ENCODE measurements at places on chromosomes 1 and 21. TPM values are rescaled to one million over a fixed set of nuclear protein-coding genes. Genes with fewer than 3 reads are reported as not detected.

GRCh38 chr21:23130308-23130707 lies 2132.1 kb downstream of the NCAM2 start:
- H3K27ac ChIP-seq: no peak overlapping the region
- no peaks in the 10 kb centered on the region for H3K36me3 ChIP-seq
- no peak overlapping the region for H3K4me3 ChIP-seq
- H3K27me3 ChIP-seq: no peaks in the 10 kb centered on the region
- no peaks in the 10 kb centered on the region for H3K4me1 ChIP-seq

GRCh38 chr1:58833166-58833565 lies 49.3 kb upstream of the JUN start:
- no peak overlapping the region for H3K27ac ChIP-seq
- H3K4me1 ChIP-seq: no peaks in the 10 kb centered on the region
- H3K36me3 ChIP-seq: no peaks in the 10 kb centered on the region
- no peak overlapping the region for H3K4me3 ChIP-seq

DNA sequence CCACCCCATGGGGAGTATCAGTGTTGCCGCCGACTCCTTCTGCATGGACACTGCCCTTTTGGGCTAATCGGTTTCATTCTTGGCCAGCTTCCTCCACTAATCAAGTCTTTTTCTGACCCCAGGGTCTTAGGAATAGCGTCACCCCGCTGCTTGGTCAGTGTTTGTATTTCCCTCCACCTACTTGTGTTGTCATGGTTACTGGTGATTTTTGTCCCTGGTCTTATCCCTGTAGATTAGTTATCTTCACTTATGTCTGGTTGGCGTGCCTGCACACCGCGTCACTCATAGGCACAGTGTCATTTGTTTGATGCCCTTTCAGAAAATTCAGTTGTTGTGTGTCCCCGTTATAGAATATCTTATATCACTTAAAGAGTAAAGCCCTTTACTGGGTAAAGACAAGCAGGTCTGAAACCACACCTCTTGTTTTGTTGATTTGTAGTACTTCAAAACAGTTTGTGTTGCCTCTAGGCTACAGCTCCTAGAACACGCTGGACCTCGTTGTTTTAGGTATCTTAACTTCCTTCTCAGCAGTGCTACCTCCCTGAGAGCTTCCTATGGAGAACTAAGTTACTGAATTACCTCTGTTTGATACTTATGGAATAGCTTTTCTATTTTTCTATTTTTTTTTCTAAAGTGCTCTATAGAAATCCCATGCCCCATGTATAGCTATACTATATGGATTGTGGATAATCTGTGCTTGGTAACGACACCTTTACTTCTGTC lies 868 bp downstream of the PPP1R12B start:
- H3K4me1 ChIP-seq: peaks cover 10% of the 10 kb centered on the region
- H3K36me3 ChIP-seq: no peaks in the 10 kb centered on the region
- peak overlapping the region; percentile 79 for H3K27ac ChIP-seq

DNA sequence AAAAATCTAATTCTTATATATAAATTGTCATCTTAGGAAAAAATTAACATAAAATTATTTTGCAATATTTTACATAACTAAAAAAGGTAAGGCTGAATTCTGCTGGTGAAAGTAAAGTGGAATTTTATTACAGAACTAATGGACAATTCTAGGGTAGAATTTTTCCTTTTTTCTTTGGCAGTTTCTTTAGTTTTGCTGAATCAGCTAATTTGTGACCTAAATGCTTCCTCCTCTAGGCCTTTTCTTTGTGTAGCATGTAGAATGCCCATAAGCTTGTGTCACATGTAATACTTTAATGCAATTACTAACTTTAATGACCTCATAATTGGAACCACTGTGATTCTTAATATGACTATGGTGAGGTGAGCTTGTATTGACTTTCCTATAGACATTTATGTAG lies 1378.4 kb upstream of the ADGRL4 start:
- no peaks in the 10 kb centered on the region for H3K4me1 ChIP-seq
- no peaks in the 10 kb centered on the region for H3K36me3 ChIP-seq
- no peak overlapping the region for H3K27ac ChIP-seq
- no peak overlapping the region for H3K4me3 ChIP-seq
- DNase-seq: no peak

- no peak for DNase-seq
- H3K4me3 ChIP-seq: peak overlapping the region; percentile 94
- no peaks in the 10 kb centered on the region for H3K27me3 ChIP-seq
- peak overlapping the region; percentile 76 for H3K27ac ChIP-seq
Measured at GRCh38 chr1:37989361-37989930, 376 bp downstream of the SF3A3 start.

DNA sequence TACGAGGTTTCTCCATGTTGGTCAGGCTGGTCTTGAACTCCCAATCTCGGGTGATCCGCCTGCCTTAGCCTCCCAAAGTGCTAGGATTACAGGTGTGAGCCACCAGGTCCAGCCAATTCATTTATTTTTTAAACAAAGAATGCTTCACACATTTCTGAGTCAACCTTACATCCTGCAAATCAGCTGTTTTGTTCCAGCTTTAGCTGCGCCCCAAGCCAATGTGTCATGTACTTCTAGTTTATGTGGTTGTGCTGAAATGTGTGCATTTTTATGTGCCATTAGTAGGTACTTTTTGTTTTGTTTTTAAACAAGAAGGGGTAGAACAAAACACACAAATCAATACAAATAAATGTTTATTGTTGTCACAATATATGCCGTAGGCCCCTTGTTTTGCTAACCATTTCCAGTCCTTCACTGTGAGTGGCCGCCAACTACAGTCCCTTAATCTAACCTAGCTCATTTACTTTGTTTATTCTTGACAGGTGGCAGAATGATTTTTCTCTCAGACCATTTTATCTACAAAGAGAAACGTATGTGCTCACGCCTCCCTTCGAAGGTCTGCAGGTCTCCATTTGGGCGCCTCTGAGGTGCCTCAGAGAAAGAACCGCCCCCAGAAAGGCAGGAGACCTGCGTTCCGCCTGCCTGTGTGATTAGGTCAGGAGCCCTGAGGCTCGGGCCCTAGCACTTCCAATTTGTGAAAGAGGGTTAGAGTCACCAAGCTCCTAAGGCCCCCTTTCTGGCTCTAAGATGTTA lies 2.8 kb upstream of the CASQ2 start:
- no peaks in the 10 kb centered on the region for H3K36me3 ChIP-seq
- no peak for DNase-seq
- no peaks in the 10 kb centered on the region for H3K27me3 ChIP-seq

DNA sequence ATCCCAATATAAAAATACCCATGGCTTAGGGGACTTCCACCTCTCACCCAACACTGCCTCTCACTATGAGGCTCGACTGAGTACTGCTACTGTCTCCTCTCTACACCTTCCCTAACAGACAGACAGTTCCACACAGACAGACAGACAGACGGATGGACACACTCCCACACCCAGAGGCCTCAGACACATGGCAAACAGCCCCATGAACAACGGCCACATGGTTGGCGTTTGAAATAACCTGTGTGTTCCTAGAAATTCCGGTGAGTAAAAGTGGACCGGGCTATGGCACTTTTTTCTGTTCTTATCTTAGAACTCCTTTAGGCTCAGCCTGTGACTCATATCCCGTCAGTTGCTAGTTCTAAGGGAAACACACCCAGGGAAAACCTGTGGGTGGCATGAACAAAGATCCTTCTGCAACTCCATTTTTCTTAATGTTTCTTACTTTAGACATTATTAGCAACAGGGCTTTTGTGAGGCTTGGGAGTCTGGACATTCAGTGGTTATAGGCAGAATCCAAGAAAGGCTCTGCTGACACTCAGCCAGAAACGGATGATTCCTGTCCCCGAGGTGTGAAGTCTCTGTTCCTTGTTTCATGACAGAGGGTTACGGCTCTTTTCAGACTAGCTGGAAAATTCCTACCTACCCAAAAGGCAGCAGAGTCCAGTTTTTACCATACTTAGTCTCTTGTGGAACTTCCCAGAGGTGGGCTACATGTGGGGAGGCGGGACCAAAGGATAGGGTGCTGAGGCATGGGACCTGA lies 90.5 kb upstream of the TLR5 start:
- DNase-seq: peak; percentile 13
- H3K4me1 ChIP-seq: peaks cover 19% of the 10 kb centered on the region
- peak overlapping the region; percentile 50 for H3K4me3 ChIP-seq
- H3K27ac ChIP-seq: peak overlapping the region; percentile 71

GRCh38 chr1:58732087-58732775 lies 32.4 kb upstream of the MYSM1 start:
- H3K4me3 ChIP-seq: no peak overlapping the region
- H3K4me1 ChIP-seq: peaks cover 4% of the 10 kb centered on the region
- H3K36me3 ChIP-seq: no peaks in the 10 kb centered on the region
- no peaks in the 10 kb centered on the region for H3K27me3 ChIP-seq
- no peak for DNase-seq

- H3K4me1 ChIP-seq: peaks cover 2% of the 10 kb centered on the region
- DNase-seq: no peak
- no peaks in the 10 kb centered on the region for H3K36me3 ChIP-seq
- no peak overlapping the region for H3K27ac ChIP-seq
- H3K27me3 ChIP-seq: no peaks in the 10 kb centered on the region
- no peak overlapping the region for H3K4me3 ChIP-seq
Measured at GRCh38 chr1:201517631-201518030, 10.7 kb upstream of the CSRP1 start.

DNA sequence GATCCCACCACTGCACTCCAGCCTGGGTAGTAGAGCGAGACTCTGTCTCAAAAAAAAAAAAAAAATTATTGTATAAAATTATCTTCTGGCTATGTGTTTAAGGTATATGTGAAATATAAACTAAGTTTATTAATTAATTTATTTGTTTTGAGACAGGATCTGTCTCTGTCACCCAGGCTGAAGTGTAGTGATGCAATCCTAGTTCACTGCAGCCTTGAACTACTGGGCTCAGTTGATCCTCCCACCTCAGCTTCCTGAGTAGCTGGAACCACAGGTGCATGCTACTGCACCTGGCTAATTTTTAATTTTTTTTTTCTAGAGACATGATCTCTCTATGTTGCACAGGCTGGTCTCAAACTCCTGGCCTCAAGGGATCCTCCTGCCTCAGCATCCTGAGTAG lies 67.9 kb downstream of the RD3 start:
- H3K36me3 ChIP-seq: no peaks in the 10 kb centered on the region
- no peaks in the 10 kb centered on the region for H3K27me3 ChIP-seq
- no peak overlapping the region for H3K4me3 ChIP-seq

DNA sequence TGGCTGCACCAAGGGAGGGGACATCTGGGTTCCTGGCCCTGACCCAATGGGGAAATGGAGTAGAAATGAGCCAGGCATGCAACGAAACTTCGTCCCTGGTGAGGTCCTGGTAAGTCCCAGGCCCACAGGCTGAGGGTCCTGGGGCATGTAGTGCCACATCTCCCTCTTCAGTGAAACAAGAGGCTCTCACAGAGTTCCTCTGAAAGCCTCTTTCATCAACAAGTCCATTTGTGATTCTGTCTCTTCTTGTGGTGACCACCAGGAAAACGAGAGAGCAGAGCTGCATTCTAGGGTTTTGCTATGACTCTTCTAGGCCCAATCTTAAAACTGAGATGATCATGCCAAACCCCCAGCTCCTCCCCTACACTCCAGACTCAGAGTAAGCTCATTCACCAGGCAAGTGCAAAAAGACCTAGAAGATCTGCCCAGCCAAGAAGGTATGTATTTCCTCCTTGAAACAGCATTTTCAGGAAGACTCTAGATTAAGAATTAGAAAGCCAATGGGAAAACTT lies 24.3 kb upstream of the RNF220 start:
- H3K4me3 ChIP-seq: no peak overlapping the region
- H3K27me3 ChIP-seq: no peaks in the 10 kb centered on the region
- no peaks in the 10 kb centered on the region for H3K36me3 ChIP-seq
- DNase-seq: no peak

- H3K36me3 ChIP-seq: no peaks in the 10 kb centered on the region
Measured at GRCh38 chr1:96474985-96475743, 246.4 kb upstream of the PTBP2 start.

Gene IGSF21
- 10.9 TPM for total RNA-seq

Data from thoracic aorta (tissue), 2 donors.